ENCODE measurements at places on chromosomes 7 and 10.
A peak's percentile ranks its signal among the peaks of the same experiment; 100 is the strongest.

DNA sequence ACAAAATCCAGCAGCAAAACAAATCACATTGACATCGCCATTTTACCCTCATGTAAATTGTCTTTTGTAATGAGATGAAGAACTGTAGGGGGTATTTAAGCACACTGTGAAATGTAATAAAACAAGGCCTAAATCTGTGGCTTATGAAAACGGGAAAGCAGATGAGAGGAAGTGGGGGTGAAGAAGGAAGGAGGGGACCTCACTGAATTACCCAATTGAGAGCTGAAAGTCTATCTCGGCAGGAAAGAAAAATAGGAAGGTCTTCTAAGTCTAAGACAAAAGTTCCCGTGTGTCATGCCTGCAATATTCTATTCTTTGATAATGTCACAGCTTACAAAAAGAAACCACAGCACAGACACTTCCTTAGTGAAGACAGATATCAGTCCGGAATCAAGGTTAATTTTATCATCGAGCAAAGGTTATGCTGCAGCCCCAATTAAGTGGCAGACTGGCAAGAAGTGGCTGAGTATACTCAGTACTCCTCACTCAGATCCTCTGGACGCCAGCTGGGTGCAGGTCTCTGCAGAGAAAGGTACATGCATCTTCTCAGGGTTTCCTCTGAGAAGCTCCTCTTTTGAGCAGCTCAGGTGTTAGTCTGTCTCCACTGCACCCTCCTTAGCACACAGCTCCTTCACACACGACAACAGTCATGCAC is 239.7 kb downstream of the FANK1 start:
- DNase-seq, result peak; percentile 7

DNA sequence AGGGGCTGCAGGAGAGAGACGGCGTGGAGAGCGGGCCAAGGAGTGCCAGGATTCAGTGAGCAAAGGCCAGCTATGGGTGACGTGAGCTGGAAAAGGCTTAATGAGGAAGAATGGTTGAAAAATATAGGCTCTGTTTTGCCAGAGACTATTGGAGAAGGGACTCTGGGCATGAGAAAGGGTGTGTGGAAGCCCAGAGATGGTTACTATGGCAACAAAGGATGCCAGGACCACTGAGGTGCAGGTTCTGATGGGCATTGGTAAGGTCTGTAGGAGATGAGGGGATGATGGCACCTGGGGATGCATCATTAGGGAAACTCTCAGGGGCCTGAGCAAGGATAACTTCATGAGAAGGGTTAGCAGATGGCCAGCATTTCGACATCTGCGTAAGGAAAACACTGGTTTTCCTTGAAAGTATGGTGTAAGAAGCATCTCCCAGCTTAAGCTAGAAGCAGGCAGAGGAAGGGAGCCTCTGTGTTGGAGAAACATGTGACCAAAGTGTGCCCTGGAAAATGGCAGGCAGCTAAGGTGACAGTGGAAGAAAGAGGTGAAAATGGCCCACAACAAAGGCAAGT is 21.6 kb upstream of the FAM180A start:
- DNase-seq, result no peak

GRCh38 chr7:110719741-110720140 is 371.2 kb upstream of the LRRN3 start:
- DNase-seq, result no peak

DNA sequence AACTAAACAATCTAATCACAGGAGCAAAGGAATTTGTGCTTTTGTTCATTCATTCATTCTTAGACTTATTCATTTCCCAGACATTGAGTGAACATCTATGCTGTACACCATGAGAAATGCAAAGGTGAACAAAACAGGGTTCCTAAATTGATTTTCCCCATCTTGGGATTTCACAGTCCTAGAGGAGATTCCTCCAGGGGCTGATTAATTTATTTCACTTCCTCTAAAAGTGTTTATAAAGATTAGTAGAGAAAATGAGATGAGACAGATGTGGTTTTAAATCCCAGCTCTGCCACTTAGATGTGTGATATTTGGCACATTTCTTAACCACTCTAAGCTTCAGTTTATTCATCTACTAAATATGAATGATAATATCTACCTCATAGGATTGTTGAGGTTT is 8.9 kb downstream of the CCDC71L start:
- no peak for DNase-seq

DNA sequence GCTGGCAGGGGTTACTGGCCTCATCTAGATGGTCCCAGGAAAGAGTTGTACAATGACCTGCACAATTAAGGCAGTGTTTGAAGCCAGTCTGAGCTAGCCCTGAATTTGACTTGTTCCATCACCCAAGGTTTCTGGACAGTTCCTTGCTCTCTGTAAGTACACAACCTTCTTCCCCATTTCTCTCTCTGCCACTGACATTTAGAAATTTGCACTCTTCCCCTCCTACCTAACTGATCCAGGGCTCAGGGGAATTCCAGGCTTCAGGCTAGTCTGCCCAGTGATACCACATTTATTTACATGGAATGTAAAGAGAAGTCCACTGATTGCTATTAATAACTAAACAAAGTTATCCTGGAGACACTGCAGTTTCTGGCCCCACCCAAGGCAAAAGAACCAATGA is 139.0 kb upstream of the GPR26 start:
- no peak for DNase-seq

DNA sequence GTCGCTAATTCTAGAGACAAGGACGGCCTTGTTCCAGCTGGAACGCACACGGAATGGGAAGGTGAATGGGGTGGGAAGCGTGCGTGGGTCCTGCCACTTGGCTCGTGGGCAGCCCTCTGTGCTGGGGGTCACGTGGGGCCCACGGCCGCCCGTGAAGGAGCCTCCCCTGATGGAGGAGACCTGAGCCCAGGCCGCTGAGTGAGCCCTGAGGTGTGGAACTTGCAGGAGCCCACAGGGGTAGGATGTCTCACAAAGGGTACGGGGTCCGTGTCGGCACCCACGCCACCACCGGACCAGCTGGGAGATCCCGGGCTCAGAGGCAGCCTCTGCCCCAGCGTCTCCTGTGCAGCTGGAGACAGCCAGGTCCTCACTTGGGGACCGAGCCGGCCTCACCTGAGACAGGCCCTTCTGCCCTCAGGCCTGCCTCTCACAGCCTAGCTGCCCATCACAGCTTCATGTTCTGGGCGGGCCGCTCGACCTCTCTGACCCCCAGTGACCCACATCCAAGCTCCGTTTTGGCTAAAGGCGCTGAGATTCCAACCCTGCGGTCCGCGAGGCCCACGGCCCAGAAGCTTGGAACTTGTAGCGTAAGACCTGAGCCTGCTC is 84.8 kb downstream of the FOXL3 start:
- peak; percentile 7 for DNase-seq

Data from natural killer cell (primary cell).